ENCODE measurements at places on chromosomes 4 and X.

DNA sequence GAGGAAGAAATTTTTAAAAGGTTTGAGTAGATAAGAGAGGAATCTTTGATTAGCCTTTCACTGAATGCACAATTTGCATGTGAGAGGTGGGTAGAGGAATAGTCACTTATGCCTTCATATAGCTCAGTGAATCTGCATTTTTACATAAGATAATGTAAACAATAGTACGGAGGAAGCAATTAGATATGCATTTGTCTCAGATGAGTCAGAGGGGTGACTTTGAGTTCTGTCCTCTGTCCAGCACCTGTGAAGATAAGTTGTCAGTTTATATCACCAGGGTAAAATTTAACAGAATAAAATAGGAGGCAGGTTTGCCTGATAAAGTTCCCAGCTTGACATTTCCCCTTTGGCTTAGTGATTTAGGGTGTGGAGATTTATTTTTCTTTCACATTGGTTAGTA, 841.9 kb downstream of the PCDH18 start:
- no peak for DNase-seq

DNA sequence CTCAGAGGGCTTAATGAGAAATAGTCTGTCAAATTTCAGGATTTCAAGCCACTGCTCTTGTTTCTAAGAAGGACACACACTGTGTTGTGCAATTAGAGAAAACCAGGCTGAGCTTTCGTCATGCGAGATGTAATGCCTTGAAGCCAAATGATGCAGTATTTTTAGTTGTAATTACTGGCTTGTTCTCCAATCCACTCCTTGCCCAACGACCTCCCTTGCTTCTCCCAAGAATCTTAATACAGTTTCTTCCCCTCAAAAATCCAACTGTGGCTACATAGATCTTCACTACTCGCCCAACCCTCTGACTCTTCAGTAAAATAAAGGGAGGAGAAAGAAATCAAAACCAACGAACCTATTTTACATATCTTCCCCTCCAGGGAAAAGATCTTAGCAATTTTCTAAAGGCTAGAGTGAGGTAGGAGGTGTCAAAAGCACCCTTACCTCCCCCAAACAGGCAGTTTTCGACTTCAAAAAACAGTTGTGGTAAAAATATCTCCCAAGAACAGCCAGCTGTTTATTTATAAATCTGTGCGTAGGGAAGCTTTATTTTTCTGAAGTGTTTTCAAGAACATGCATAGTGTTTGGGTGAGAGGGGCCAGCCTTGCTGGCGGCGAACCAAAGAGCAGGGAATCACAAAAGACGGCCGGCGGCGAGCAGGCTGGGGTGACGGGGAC, 68.7 kb downstream of the MGST2 start:
- DNase-seq, result peak; percentile 6

GRCh38 chr4:98939892-98940298, 11.0 kb upstream of the EIF4E start:
- DNase-seq, result peak; percentile 65

GRCh38 chr4:120709991-120710390, 212.5 kb downstream of the PRDM5 start:
- no peak for DNase-seq

DNA sequence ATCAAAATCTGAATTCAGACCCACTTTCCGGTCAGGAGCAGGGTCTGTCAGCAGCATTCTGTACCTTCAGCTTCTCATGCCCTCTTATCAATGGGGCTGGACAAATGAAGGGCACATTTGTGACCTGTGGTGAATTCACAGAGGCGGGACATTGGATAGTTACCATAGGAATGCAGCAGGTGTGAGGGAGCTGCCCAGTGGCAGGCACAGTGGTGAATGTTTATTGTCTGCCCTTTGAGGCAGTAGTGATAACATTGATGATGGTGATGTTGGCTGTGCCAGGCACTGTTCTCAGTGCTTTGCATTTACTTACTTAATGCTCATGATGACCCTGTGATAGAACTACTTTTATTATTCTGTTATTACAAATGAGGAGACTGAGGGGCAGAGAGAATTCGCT, 101.2 kb upstream of the KIT start:
- no peak for DNase-seq

DNA sequence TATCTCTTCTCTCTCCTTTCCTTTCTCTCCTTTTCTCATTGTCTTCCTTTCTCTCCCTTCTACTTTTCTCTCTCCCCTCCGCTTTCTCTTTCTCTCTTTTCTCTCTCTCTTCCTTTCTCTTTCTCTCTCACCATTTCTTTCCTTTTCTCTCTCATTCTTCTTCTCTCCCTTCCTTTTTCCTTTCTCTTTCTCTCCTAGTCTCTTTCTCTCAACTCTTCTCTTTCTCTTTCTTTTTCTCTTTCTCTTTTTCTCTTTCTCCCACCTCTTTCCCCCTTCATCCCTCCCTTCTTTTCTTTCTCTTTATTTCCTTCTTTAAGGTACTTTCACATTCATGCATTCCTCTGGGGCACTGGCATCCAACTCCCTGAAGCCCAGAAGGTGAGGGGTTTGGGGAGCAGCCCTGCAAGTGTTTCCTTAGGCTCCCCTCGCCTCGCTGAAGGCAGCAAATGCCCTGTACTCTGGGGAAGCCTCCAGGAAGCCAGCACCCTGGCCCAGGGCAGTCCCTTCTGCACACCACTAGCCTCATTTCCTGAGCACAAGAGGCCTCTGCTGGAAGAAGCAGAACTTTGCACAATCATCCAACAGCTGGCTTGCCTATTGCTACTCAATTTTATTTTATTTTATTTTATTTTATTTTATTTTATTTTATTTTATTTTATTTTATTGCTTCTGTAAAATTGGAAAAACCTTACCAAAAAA, 124.2 kb downstream of the NFKB1 start:
- DNase-seq, result peak; percentile 10

GRCh38 chr4:174869339-174869738, 40.3 kb upstream of the GLRA3 start:
- DNase-seq, result no peak

DNA sequence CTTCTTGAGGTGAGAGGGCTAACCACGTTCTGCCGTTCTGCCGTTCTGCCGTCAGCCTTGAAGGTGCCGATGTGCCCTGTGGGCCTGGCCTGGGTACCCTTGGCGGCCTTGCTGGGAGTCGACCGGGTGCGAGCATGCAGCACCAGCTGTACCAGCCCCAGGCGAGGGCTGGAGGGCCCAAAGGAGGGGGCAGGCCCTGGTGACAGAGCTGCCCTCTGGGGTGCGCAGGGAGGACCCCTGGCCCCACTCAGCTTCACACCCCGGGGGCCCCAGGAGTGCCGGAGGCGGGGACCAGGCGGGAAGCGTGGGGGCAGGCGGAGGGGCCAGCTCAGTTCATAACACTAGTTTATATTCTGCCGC, 22.1 kb downstream of the UVSSA start:
- no peak for DNase-seq

DNA sequence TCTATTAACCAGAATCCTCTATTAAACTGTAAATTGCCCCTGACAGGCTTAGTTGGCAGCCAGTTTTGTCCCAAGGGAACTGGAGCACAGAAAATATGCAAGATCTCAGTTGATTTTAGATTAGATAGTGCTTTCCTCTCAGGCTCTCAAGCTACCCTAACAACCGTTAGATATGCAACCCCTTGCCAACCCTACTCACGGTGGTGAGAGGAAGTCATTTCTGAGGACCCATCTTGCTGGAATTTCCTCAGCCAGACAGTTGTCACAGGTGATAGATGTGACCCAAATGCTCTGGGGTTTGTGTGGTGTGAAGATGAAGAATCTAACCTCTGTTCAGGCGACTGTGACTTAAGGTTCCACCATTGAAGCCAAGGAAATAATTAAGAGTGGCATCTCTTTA, 447.1 kb downstream of the MID1IP1 start:
- DNase-seq, result no peak

DNA sequence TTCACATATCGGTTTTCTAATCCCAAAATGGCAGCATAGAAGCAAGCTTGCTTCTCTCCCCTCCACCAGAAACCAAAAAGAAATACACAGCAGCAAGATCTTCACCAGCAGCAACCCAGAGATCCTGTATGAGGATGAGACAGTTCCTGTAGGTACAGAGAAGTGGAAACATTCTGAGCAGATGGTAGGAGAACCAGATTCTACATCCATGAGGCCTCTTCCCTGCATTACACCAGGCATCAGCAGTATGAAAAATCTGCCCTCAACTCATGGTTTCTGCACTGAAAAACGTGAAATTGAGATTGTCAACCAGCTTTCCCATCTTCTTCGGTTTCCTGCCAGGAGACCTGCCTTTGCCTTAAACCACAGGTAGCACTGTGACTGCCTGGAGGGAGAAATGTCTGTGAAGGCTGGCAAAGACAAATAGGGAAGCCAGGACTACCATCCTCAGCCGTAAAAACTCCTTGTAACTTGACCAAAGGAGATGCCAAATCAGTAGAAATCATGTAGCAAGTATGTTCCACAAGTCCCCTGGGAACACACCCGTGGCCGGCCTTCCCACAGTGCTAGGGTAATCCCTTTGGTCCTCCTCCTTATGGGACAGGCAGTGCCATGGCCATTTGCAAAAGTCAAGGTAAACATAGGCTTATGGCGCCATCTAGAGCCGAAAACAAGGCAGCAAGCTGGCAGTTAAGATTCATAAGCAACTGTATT, 24.0 kb upstream of the MTHFD2L start:
- DNase-seq, result no peak

- DNase-seq, result peak; percentile 65
These were observed 12.8 kb downstream of the TBC1D9 start for GRCh38 chr4:140743194-140743931.

GRCh38 chrX:110614596-110614995, 181.0 kb downstream of the CHRDL1 start:
- no peak for DNase-seq

GRCh38 chrX:72540318-72540717, 32.3 kb downstream of the HDAC8 start:
- DNase-seq, result no peak

- DNase-seq, result no peak
These were observed 11.6 kb upstream of the CTBP1 start for GRCh38 chr4:1260418-1261106.

- DNase-seq, result no peak
These were observed 16.3 kb upstream of the MAML3 start for GRCh38 chr4:140170299-140170698.

DNA sequence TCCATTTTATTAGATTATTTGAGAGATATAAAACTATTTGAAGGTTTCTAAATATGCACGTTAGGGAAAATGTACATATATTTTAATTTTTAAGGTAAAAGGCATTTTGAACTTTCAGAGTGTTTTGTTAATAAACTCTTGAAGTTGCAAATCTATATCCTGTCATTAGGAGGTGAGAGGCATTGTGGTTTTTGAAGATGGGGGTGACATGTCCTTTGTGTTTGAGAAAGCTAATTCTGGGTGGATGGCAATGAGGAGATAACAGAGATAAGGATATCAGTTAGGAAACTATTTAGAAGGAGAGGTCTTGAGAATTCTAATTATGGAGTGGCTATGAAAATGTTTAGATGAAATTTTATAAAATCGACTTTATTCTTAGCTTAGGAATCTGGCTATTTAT, 6.1 kb downstream of the STIM2 start:
- DNase-seq, result no peak

GRCh38 chr4:187073820-187074219, 350.2 kb upstream of the FAT1 start:
- no peak for DNase-seq

- DNase-seq, result no peak
These were observed 160.5 kb upstream of the TAPT1 start for GRCh38 chr4:16386711-16387320.

DNA sequence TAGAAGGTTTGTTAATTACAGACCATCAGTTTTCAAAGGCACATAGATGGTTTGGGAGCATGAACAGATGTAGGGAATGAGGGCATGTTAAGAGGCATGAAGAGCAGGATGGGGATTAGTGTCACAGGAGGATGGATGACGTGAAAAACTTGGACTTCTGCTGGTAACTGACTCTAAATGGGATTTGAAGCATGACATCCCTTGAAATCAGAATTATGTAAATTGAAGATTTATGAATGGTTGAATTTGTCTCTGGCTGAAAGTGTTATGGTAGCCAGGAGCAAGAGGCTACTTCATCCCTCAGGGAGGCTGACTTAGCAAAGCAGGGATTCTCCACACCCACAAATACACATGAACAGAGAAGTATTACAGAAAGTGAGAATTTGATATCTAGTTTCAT, 454.6 kb downstream of the MAGEB5 start:
- no peak for DNase-seq

DNA sequence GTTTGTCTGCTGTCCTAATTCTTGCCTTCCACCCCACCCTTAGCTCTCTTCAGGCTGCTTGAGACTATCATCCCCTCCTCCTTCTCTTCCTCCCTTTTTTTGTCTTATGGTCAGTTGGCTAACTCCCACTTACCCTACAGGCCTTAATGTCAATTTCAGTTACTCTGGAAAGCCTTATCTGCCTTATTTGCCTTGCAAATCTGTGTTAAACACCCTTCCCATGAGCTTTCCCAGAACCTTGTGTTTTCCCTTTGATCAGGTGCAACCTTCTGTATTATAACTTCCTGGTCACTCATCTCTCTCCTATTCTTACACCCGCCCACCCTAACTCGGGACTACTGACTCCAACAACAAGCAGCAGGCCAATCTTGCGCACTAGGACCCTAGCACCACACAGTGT, 74.8 kb downstream of the COX18 start:
- DNase-seq, result no peak

GRCh38 chr4:139606579-139607501, 50.8 kb upstream of the SETD7 start:
- no peak for DNase-seq

DNA sequence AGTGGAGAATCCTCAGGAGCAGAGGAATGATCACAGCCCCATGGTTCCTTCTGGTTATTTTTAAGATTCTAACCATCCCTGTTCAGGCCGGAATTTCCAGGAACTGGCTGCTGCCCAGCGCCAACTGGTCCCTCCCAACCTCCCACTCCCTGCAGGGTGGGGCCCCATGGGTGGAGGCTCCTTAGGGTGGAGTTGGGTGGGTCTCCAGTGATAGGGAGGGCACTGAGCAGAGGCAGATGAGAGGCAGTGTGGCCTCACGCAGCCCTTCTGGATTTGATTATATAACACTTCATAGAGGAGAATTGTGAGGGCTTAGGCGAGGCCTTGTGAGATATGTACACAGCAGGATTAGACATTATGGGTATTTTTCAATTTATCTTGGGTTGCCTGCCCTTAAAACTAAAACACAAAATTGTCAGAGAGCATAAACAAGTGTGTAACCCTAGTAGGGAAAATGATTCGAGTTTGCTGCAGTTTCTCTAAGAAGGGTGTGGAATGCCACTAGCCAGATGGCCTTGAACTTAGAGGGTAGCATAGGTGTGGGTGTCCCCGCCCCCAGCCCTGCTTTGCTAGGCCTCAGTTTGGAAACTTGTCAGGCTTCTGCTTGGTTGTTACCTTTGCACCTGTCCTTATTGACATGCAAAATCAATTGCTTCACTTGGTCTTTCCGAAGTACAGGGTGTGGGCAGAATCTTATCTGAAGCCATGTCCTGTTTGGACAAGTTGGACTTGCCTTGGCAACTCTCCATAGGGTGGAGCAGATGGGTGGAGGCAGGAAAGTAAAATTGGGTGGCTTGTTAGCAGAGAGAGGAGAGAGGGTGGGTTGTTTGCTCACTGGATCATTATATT, 9.4 kb downstream of the KLF3 start:
- DNase-seq, result no peak

GRCh38 chrX:84123585-84123984, 64.4 kb downstream of the RPS6KA6 start:
- no peak for DNase-seq

GRCh38 chr4:1326751-1327525, 20.1 kb upstream of the UVSSA start:
- DNase-seq, result no peak
